ENCODE measurements at places on chromosomes 7 and 10. TPM values are rescaled to one million over a fixed set of nuclear protein-coding genes. Genes with fewer than 3 reads are reported as not detected.

Gene IQUB
- polyA plus RNA-seq: 0.58 TPM

Gene ELOVL3
- not detected for polyA plus RNA-seq

Gene TRIM50
- polyA plus RNA-seq: not detected

Gene NUTM2B
- 3.5 TPM for polyA plus RNA-seq

Gene VWC2
- 4.6 TPM for polyA plus RNA-seq

Gene NCF1
- polyA plus RNA-seq: 0.70 TPM
